ENCODE measurements at places on chromosomes 3 and 15. TPM values are rescaled to one million over a fixed set of nuclear protein-coding genes. Genes with fewer than 3 reads are reported as not detected.

The SLC28A1 gene
- not detected for total RNA-seq

The PLA2G4F gene
- total RNA-seq = not detected

The IL17RB gene
- total RNA-seq = not detected

The CYP1A1 gene
- total RNA-seq = 1.2 TPM

DNA sequence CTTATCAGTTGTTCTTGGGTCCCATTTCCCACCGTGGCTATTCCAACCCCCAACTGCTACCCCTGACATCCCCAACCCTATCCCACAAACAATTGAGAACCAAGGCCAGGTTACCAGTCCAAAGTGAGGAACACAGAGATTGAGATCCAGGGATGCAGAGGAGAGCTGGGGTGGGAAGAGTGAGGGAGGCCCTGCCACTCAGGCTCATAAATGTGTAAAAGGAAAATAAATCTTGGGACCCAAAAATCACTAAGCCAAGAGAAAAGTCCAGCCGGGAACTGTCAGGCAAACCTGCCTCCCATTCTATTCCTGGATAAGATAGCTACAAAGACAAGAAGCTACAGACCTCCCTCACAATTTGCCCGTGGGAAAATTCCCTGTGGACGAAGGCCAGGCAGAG is 101.1 kb upstream of the DLG1 start:
- no peak for DNase-seq

DNA sequence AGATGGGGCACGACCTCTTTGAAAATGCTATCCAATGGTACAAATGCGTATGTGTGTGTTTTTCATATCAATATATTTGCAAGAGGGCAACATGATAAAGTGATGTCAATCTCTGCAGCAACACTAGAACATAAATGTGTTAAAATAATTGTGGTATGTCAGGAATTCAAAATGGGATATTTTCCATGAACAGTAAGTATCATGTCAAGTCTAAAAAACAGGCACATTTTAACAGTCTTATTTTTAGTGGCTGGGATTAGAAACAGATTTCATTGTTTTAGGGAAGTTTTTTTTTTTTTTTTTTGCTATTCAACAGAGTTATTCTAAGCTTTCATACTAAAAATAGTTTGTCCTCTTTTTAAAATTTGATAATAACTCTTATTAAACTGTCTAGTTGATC is 209.8 kb downstream of the GAP43 start:
- no peak for DNase-seq

DNA sequence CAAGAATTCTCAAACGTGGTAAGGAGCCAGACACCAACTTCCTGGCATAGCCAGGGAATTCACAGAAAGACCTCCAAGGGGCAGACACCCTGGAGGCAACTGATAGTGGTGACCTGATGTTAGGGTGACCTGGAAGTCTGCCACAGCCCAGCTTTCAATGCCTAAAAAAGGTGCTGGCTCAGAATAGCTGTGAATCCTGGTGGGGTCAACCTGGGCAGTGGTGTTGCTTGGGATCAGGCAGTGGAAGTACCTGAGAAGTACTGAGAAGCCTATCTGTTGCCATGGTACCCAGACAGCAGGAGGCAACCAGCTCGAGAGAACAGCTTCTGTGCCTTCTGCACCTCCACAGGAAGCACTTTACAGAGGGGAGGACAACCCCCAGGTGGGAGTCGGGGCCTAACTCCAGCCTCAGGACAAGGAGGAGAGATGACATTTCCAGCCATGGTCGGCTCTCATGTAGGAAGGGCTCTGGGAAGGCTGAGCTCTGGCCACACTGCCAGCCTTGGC is 55.4 kb upstream of the LARS2 start:
- no peak for DNase-seq

DNA sequence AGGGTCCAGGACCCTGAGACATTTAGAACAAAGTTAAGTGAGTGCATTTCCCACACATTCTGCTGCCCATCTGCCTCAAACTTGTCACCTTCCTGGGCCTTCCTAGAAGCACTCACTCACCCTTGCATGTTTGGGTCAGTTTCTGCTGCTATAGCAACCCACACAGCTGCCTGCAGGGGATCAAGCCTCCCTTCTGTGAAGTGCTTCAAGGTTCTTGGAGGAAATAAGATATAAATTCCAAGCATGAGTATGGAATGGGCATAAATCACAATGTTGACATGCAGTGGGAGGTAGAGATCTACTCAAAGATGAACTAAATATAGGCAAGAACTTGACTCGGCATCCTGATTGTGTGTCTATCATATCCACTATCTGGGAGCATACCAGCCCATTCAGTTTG is 140.4 kb downstream of the SLC9A9 start:
- no peak for DNase-seq

DNA sequence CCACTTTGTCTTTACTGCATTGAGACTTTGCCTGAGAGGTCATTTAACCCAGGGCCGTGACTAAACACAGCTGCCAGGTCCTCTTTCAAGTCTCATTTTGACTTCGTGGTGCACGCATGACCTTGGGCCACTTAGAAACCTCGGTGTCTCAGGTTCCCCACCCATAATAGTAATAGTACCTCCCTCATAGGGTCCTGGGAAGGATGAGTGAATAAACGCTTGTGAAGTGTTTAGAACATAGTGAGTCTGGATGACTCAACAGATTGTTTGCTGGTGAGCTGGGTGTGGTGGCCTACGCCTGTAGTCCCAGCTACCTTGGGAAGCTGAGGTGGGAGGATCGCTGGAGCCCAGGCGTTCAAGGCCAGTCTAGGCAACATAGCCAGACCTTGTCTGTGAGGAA is 56.3 kb downstream of the BDH1 start:
- no peak for DNase-seq

DNA sequence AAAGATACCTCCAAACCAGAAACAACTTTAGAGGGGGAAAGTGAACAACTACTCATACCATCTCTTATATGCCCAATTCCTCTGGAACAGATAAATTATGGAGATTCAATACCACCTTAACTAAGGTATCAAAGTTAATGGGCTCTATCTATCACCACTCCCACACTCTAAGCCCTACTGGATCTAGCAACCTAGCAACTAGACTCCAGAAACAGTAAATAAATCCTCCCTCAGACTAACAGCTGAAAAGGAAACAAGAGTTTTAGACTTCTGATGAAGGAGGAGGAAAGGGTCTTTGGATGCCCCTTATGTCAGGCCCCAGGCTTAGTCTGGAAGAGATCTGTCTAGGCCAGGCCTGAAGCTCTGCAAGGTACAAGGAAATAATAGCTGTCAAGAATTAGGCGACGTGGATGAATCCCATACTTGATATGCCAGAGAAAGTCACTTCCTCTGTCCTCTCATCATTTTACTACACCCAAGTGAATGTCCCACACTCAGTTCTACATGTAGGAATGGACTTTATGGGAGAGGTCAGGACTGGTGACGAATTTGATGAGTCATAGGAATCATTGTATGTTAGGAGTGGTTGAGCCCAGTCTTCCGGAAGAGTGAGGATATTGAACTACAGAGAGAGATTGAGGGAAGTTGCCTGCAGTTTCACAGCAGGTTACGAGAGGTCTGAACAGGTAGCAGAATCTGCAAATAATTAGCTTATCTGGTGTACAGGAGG is 113.8 kb downstream of the AKAP13 start:
- DNase-seq = peak; percentile 63

DNA sequence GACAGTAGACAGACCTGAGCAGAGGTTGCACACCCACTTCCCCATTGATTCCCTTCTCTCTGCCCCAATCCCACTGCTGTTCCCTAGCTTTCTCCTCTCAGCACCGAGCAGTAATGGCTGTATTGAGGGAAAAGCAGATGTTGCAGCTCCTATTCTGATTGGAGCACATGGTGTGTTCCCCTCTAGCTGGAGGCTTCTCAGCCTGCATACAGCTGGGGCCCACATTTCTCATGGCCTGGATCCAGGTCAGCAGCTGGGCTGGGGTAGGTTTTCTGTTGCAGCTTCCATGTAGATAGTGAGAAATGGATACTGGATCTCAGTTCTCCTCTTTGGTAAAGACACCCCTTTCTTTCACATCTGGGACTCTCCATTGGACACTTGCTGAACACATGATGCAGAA is 50.1 kb downstream of the RYR3 start:
- DNase-seq = no peak

GRCh38 chr3:125083776-125084175 is 28.0 kb upstream of the HEG1 start:
- no peak for DNase-seq
